ENCODE measurements at places on chromosomes 6 and 20.

GRCh38 chr6:149277621-149278020 is 39.9 kb upstream of the TAB2 start:
- H3K4me3 ChIP-seq: no peak overlapping the region
- H3K4me1 ChIP-seq: peaks cover 28% of the 10 kb centered on the region
- DNase-seq: no peak
- no peak overlapping the region for H3K27ac ChIP-seq
- peaks cover 2% of the 10 kb centered on the region for H3K36me3 ChIP-seq
- no peaks in the 10 kb centered on the region for H3K27me3 ChIP-seq

DNA sequence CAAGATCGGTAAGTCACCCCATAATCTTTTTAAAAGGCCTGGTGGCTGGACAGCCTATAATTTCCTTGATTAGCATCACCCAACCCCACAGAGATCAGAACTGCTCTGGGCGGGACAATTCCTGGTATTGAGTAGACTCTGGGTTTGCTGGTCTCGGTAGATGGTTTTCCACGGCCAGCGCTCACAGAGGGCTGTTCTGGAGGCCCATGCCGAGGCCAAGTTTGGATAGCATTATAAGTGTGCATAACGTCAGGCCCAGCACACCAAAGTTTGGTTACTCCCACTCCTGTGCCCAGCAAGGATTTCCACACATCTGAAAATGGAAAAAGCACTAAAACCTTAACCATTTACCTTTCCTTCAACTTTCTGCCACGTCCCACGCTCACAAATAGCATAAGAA is 104.7 kb upstream of the RREB1 start:
- no peak overlapping the region for H3K27ac ChIP-seq
- H3K4me1 ChIP-seq: peaks cover 13% of the 10 kb centered on the region
- H3K27me3 ChIP-seq: peaks cover 3% of the 10 kb centered on the region
- H3K4me3 ChIP-seq: no peak overlapping the region
- H3K36me3 ChIP-seq: no peaks in the 10 kb centered on the region
- no peak for DNase-seq

DNA sequence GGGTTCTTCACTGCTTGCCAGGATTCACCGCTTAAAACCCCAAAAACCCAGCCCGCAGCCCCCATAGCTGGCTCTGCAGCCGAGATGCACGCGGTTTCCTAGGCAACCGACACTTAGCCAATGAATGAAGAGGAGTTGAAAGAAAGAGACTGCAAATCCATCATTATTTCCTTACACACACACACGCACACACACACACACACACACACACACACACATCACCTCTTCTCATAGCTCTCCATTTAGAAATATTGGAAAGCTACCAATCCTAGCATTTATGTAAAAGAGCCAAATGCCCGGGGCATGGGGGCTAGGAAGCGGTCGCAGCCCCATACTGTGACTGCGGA is 3.4 kb upstream of the TUBB2B start:
- H3K27ac ChIP-seq: no peak overlapping the region
- no peaks in the 10 kb centered on the region for H3K36me3 ChIP-seq
- no peak for DNase-seq
- H3K27me3 ChIP-seq: peaks cover 82% of the 10 kb centered on the region
- no peak overlapping the region for H3K4me3 ChIP-seq

DNA sequence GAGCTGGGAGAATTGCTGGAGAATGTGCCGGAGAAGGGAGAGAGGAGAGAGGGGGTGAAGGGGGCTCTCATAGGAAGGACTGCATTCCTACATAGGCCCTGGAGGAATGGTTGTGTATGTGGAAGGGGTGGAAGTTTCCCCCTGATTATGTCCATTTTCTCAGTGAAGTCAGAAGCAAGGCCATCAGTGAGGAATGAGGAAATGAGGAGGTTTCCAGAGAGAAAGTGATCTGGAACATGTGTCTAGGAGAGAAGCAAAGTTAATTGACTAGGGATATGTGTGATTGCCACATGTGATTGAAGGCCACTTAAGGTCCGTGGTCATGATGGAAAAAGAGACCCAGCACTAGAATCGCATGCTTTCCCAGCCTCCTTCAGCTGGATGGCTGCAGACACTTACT is 42.3 kb downstream of the TBPL1 start:
- DNase-seq: no peak
- H3K36me3 ChIP-seq: no peaks in the 10 kb centered on the region

- H3K4me1 ChIP-seq: peaks cover 35% of the 10 kb centered on the region
- DNase-seq: no peak
- no peak overlapping the region for H3K4me3 ChIP-seq
- no peaks in the 10 kb centered on the region for H3K27me3 ChIP-seq
- no peak overlapping the region for H3K27ac ChIP-seq
Measured at GRCh38 chr20:1462001-1462400, 4.6 kb downstream of the NSFL1C start.

- DNase-seq: no peak
- peaks cover 74% of the 10 kb centered on the region for H3K4me1 ChIP-seq
- peak overlapping the region; percentile 87 for H3K27ac ChIP-seq
- H3K36me3 ChIP-seq: peaks cover 64% of the 10 kb centered on the region
Measured at GRCh38 chr6:106536851-106537250, 92.4 kb downstream of the RTN4IP1 start.

GRCh38 chr6:16985513-16986284 is 116.2 kb upstream of the STMND1 start:
- H3K4me3 ChIP-seq: no peak overlapping the region
- no peaks in the 10 kb centered on the region for H3K36me3 ChIP-seq
- no peak overlapping the region for H3K27ac ChIP-seq

GRCh38 chr6:92050216-92050615 is 1369.1 kb downstream of the EPHA7 start:
- no peak overlapping the region for H3K27ac ChIP-seq
- no peaks in the 10 kb centered on the region for H3K27me3 ChIP-seq
- no peaks in the 10 kb centered on the region for H3K4me1 ChIP-seq
- no peak for DNase-seq
- H3K36me3 ChIP-seq: no peaks in the 10 kb centered on the region
- no peak overlapping the region for H3K4me3 ChIP-seq

DNA sequence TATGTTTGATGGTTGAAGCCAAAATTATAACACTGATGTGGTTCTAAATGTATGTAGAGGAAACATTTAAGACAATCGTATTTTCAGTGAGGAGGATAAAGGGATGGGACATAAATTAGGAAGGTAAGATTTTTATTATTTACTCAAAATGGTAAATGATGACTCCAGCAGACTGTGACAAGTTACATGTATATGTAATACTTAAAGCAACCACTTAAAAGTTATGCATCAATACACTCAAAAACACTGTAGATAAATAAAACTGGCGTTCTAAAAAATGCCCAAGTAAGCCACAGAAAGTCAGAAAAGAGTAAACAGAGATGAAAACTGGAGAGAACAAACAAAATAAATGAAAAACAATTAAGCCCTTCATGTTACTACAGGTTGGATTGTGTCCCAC is 18.7 kb downstream of the HLA-DMB start:
- no peak overlapping the region for H3K27ac ChIP-seq
- DNase-seq: no peak
- peaks cover 4% of the 10 kb centered on the region for H3K4me1 ChIP-seq
- H3K27me3 ChIP-seq: peaks cover 9% of the 10 kb centered on the region
- no peak overlapping the region for H3K4me3 ChIP-seq
- no peaks in the 10 kb centered on the region for H3K36me3 ChIP-seq

GRCh38 chr20:7399575-7399974 is 540.7 kb downstream of the HAO1 start:
- no peak overlapping the region for H3K4me3 ChIP-seq
- H3K27me3 ChIP-seq: no peaks in the 10 kb centered on the region
- no peaks in the 10 kb centered on the region for H3K36me3 ChIP-seq
- DNase-seq: no peak
- H3K27ac ChIP-seq: no peak overlapping the region
- no peaks in the 10 kb centered on the region for H3K4me1 ChIP-seq

DNA sequence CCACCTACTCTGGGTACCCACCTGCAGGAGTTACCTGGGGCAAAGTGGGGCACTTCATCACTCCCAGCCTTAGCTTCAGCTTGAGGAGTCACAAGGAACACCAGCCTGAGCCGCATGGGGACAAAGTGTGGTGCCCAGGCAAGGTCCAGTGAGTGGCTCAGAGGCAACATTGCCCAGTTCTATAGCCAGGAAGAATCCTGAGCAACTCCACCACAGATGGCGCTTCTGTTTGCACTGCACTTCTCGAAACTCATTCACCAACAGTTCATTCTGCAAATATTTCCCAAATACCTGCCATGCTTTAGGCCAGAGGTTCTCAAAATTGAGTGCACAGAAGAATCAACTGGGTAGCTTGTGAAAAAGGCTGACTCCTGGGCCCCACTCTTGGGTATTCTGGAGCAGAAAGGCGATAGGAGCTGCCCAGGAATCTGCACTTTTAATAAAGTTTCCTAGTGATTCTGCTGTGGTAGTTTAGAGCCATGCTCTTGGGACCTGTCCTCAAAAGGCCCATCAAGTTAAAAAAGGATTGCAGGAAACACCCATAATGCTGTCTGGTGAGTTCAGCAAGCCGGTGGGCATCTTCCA is 83.1 kb downstream of the VEGFA start:
- H3K27me3 ChIP-seq: no peaks in the 10 kb centered on the region
- no peaks in the 10 kb centered on the region for H3K4me1 ChIP-seq
- H3K4me3 ChIP-seq: no peak overlapping the region
- no peak for DNase-seq
- H3K36me3 ChIP-seq: no peaks in the 10 kb centered on the region

- no peak for DNase-seq
- no peak overlapping the region for H3K27ac ChIP-seq
- no peak overlapping the region for H3K4me3 ChIP-seq
- H3K36me3 ChIP-seq: no peaks in the 10 kb centered on the region
- peaks cover 90% of the 10 kb centered on the region for H3K27me3 ChIP-seq
Measured at GRCh38 chr6:50821441-50822077, 2.9 kb downstream of the TFAP2B start.
